Activated CD4-positive, alpha-beta T cell treated with anti-CD3 and anti-CD28 coated beads for 24 hours (primary cell): ENCODE measurements at places on chromosomes 3 and 15.

DNA sequence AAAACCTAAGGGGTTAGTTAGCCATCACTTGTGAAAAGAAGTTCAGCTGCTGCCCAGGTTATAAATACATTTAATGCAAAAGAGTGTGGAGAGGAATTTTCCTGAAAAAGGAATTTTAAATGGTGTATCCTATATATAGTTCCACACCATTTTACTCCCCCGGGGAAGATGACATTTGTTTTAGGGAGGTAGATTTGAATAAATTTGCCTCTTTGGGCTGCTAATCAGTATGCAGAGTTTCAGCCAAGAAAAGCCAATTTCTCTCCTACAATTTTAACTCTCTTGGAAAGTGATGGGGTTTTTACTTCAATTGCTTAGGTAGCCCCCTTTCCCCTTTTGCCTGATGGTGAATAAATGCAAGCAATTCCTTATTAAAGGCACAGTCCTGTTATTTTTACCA is 161.2 kb downstream of the OTOL1 start:
- DNase-seq, result no peak

DNA sequence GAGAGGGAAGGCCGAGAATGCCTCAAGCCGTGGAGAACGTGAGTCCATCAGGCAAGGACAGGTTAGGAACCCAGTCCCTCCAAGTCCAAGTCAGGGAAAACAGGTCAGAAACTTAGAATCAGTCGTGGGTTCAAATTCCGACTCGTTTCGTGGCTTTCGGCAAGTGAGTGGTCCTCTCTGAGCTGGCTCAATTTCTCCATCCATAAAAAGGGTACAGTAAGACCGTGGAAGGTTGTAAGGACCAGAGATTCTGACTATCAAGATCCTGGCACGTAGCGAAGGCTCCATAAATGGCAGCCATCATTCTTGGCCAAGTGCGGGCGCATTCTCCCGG is 604 bp upstream of the MED12L start:
- no peak for DNase-seq

GRCh38 chr3:148694116-148694515 is 3.6 kb upstream of the AGTR1 start:
- no peak for DNase-seq

- no peak for DNase-seq
Measured at GRCh38 chr3:83224101-83224868, 1462.8 kb upstream of the GBE1 start.

DNA sequence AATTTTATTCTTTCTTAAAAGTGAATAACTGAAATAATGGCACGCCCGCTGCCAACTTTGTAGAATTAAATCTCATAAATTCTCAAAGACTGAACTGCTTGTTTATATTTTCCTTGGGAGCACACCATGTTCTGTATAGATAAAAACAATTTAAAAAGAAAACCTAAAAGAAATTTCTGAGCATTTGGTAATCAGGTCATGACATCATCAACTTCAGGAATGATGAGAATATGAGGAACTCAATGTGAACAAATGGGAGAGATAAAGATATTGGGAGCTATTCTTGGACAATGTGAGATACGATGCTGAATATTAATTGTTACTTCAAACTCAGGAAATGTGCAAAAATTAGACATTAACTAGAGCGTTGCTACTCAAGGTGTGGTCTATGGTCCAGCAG is 10.0 kb upstream of the VGLL3 start:
- DNase-seq, result no peak

DNA sequence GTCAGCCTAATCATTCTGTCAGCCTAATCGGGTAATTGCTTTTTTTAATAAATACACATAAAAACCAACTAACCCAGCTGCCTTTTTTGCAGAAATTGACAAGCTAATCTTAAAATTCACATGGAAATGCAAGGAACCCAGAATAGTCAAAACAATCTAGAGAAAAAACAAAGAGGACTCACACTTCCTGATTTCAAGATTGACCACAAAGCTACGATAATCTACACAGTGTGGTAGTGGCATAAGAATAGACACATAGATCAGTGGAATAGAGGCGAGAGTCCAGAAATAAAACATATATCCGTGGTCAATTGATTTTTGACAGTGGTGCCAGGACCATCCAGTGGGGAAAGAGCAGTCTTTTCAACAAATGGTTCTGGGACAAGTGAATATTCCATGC is 2.4 kb upstream of the C3orf20 start:
- no peak for DNase-seq

GRCh38 chr3:17398959-17399551 is 343.4 kb downstream of the TBC1D5 start:
- DNase-seq, result no peak

- DNase-seq, result no peak
Measured at GRCh38 chr3:55538158-55538557, 51.1 kb upstream of the WNT5A start.

DNA sequence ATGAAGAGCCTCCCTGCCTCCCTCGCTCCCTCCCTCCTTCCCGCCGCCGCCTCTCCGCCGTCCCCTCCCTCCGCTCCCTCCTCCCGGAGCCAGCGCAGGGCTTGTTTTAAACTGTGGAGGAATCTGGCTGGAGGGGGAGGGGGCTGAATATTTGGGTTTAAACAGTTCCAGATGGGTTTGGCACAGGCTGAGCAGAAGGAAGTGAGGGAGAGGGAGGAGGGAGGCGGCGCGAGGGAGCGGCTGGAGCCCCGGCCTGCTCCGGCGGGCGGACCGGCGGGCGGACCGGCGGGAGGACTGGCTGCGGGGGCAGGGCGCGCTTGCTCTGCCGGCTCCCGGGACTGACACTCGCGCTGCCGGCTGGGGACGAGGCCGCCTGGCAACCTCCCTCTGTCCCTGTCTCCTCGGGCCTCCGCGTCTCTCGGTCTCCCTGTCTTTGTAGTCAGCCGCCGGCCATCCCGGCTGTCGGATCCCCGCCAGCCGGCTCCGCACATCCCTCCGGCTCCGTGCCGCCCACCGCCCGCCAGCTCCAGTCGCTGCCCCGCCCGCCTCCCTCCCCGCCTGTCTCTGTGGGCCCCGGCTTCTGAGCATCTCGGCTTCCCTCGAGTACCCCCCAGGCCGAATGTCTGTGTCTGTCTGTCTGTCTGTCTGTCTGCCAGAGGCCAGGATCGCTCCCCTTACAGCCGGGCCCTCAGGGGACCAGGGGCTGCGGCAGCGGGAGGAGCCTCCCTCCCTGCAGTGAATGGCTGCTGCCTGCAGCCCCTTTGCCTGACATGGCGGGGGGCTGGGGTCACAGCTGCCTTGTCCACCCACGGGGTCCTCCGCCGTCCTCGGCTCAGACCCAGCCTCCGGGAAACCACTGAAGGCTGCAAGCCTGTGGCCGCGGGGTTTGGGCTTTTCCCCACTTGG is 7.6 kb downstream of the EPHB3 start:
- no peak for DNase-seq

DNA sequence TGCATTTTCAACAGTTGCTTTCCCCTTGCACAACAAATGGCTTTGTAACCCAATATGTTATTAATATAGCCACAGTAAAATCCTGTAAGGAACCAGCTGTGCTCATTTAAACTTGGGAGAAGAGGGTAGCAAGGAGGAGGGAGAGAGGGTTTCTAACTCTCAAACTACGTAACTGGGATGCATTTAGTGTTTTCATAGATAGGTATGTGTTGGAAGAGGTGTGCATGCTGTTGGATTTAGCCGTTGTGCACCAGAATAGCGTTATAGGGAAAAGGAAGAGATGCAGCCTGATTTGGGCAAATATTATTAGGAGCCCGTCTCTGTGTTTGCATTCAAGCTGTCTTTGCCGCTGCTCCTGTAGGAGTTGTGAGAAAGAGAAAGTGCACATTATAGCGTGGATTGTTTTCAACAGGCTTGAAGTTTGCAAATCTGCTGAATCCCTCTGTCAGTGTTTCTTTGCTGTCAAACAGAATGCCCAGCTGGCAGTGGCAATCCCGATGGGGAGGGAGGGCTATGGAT is 39.4 kb downstream of the ARPP21 start:
- DNase-seq, result no peak

DNA sequence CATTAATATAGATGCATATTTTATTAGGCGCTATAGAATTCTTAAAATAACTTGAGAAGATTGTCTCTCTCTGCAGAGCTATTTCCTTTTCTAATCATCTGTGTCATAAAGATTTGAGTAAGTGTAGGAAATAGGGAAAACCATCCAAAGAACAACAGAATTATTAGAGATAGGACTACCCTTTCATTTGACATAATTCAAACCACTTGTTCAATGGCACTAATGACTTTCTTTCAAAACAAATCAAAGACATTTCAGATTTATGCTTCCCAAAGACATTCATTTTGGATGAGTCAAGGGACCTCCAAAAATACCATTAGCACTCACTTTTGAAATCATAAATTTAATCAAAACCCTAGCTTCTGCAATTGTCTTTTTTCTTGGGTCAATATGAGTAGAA is 29.5 kb downstream of the PRICKLE2 start:
- DNase-seq, result no peak

- no peak for DNase-seq
Measured at GRCh38 chr15:30062881-30063280, 19.9 kb upstream of the GOLGA8J start.

GRCh38 chr3:174125267-174125824 is 727.8 kb downstream of the NLGN1 start:
- DNase-seq, result no peak

- DNase-seq, result no peak
Measured at GRCh38 chr3:52350416-52350815, 34.3 kb downstream of the DNAH1 start.

- DNase-seq, result no peak
Measured at GRCh38 chr3:156664831-156665178, 9.6 kb upstream of the TIPARP start.

DNA sequence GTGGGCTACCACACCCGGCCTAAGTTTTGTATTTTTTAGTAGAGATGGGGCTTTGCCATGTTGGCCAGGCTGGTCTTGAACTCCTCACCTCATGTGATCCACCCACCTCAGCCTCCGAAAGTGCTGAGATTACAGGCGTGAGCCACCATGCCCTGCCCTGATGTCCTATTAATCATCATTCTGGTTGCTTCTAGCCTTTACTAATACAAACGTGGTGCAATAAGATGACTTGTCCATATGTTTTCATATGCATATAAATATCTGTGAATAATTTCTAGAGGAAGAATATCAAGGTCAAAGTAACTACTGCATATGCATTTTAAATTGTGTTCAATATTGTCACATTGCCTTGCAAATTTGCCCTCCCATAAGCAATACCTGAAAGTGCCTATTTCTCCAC is 25.5 kb upstream of the PDHB start:
- DNase-seq, result no peak

GRCh38 chr15:99963096-99963825 is 230.0 kb upstream of the LYSMD4 start:
- no peak for DNase-seq

DNA sequence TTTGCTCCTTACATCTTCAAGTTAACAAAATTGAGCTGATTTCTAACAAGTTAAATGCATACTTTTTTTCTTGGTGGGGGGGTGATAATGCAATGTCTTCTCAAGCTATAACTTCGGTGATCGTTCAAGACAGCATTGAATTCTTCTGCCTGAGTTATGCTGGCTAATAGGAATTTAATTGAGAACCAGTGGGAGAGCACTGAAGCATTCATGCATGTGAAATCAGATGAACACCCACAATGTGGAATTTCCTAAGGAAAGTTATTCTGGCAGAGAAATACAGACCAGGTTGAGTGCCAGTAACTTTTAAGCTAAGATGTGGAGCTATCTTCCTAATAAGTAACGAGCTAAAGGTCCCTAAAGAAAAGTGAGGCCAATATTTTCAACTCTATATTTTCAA is 3.0 kb downstream of the SPATA16 start:
- no peak for DNase-seq

- DNase-seq, result no peak
Measured at GRCh38 chr15:41930221-41930866, 36.5 kb upstream of the SPTBN5 start.

DNA sequence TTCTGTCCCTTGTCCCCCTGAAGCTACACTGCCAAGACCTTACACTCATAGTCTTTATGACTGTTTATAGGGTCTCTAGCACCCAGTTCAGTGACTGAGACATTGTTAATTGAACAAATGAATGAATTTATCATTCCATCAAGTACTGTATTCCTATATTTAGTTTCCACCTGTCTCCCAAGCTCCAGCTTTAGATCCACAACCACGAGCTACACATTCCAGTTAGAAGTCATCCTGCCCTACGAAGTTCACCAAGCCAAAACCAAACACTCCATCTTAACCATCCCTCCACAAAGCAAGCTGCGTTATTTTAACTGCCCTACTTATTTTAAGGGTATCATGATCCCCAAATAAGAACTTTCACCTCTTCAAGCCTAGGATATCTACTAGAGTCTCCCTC is 31.3 kb downstream of the TNIK start:
- no peak for DNase-seq

GRCh38 chr15:47548231-47548630 is 169.1 kb upstream of the SEMA6D start:
- DNase-seq, result no peak

DNA sequence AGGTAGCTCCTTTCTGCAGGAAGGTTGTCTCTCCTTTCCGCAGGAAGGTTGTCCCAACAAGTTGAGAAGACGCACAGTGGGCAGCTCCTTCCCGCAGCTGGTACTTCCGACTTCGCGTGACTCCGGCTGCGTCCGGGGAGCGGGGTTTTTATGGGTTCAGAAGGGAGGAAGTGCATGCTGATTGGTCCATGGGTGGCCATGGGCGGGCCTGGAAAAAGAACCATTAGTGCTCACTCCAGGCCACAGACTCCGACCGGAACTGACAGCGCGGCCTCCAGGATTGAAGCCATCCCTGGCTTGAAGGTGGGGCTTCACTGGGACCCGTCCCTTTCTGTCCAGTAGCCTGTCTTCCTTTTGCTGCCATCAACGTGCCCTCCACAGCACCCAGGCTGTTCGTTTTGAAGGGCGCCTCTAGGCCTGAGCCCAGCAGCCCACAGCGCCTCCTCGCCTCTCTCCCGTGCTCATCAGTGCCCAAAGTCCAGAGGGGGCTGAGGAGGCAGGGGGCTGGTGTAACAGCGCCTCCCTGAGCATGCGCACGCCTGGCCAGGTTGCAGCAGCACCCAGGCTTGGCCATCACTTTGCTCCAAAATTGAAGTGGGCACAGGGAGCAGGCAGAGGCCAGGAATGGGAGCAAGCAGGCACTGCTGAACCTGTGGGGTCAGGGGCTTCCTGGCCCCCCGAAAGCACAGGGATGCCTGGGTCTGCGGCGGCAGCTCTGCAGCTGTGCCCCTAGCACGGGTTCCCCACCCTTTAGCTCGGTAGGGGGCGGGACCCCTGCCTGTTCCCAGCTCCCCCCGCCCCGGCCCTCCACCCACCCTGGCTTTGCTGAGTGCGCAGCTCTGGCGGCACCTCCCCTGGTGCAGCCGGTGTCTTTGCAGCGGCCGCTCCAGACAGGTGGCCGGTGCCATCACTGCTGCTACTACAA is 330.6 kb upstream of the MCTP2 start:
- no peak for DNase-seq

DNA sequence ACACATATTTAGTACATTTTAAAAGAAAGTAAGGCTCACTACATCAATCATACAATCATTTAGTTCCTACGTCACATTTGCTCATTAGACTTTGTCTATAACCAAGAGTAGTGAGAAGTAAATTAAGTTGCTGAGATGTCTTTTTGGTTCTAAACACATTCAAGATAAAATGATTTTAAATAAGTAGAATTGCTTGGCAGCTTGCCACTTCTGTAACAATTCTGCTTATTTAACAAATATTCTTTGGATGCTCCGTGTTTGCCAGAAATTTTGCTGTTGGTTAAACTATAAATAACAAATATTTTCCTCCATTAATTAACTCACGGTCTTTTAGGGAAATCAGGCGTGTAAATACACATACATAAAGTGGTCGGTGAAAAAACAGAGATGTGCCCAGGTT is 18.3 kb downstream of the SUCNR1 start:
- DNase-seq, result no peak
